ENCODE measurements at places on chromosomes 1 and 21.

DNA sequence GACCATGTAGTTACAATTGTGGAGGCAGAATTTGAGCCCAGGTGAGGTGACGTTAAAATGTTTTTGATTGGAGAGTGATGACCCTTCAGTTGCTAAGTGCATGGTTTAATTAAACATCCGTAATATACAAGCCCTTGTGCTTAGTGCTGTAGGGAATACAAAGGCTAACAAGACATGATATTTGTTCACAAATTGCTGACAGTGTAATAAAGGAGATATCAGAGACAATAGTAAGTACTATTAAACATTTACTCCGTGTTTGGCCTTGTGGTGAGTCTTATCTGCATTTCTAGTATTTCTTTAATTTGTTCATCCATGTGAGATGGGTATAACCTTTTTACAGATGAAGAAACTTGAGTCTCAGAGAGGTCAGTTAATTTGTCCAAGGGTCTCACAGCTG lies 37.9 kb downstream of the RLF start:
- no peak for DNase-seq

DNA sequence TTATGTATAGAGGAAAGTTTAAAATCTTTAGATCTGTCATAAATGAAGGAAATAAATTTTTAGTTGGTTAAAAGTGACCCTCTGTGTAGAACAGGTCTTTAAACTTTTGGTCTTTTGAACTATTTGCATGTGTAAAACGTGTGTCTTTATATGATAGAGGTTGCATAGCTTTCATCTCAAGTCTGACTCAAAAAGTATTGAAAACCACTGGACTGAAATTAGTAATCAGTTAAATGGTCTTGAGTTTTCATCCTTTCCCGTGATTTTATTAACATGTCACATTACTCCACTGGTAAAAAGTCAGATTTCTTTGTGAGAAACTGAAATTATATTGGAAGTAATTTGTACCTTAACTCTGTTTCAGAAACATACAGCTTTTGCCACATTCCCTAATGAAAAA lies 1.8 kb downstream of the RNPC3 start:
- no peak for DNase-seq

GRCh38 chr1:119834990-119835389 lies 23.7 kb upstream of the REG4 start:
- DNase-seq: no peak

DNA sequence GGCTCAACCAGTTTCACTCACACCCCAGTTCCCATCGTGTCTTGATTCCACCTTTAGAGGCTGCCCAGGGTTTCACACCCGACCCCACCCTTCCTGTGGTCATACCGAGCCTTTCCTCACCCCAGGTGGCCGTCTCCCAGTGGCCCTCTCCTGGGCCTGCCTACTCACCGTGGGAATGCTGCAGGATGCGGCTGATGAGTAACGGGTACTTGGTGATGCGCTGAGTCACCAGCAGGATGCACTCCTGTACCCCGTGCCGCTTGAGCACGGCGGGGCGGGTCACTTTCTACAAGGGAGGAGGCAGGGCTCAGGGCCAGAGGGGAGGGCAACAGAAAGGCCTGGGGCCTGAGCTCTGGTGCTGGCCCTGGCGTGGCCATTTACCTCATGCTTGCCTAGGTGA lies 16.4 kb downstream of the ARHGEF2 start:
- peak; percentile 88 for DNase-seq

GRCh38 chr1:1605034-1605591 lies 5.2 kb upstream of the FNDC10 start:
- DNase-seq: no peak

DNA sequence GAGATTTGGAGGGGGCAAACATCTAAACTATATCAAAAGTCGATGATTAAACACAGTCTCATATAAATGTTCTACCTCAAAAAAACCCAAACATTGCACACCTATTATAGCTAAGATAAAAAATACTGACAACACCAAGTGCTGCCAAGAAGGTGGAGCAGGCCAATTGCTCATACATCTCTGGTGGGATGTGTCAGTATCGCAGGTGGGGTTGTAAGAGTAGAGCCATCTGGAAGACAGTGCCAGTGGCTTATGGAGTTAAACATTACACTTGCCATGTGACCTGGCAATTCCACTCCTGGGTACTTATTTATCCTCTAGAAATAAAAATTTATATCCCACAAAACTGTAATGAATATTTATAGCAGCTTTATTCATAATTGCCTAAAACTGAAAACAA lies 213.4 kb downstream of the DISC1 start:
- no peak for DNase-seq

- DNase-seq: no peak
Observed at GRCh38 chr1:172141341-172141881, 279.1 kb upstream of the C1orf105 start.

DNA sequence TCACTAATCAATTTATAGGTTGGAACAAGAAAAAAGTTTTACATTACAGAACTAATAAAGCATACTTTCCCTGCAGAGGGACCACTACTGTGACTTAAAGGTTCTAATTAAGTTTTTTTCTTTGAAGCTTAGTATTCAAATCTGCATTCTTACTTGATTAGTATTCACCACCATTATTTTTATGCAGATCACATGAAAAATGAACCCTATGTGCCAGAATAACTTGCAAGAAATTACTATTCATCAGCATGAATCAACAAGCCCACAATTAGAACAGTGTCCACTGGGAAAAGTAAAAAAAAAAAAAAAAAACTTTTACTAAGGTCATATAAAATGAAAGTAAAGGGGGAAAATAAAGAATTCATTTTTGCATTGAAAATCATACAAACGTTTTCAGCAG lies 90.8 kb downstream of the SMYD3 start:
- DNase-seq: no peak

- DNase-seq: no peak
Observed at GRCh38 chr1:5311147-5311546, 656.7 kb downstream of the AJAP1 start.

DNA sequence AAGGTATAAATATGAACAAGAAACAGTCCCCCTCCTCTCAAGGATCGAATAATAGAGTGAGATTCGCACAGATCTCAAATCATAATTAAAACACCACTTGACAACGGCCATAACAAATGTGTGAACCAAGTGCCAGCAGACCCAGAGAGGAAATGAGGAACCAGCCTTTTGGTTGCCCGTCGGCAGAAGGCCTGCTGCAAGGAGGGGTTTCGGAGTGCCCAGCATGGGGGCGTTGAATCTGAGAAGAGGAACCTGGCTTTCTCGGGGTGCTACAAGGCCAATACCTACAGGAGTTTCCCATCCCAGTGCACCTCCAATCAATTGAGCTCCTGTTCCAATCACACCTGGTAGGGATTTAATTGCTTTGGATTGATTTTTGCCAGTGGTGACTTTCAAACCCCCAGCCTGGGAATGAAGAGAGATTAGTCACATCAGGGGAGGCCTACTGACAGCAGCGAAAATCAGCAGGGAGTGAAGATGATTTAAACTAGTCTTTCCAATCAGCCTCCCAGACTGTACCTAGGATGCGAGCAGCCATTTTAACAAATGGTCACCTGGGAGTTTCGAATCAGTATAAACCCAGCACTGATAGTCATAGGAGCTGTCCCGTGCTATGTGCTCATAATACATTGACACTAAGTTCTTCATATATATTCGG lies 263.8 kb downstream of the KAZN start:
- DNase-seq: no peak

- DNase-seq: no peak
Observed at GRCh38 chr1:85681087-85681486, 27.1 kb downstream of the ZNHIT6 start.

DNA sequence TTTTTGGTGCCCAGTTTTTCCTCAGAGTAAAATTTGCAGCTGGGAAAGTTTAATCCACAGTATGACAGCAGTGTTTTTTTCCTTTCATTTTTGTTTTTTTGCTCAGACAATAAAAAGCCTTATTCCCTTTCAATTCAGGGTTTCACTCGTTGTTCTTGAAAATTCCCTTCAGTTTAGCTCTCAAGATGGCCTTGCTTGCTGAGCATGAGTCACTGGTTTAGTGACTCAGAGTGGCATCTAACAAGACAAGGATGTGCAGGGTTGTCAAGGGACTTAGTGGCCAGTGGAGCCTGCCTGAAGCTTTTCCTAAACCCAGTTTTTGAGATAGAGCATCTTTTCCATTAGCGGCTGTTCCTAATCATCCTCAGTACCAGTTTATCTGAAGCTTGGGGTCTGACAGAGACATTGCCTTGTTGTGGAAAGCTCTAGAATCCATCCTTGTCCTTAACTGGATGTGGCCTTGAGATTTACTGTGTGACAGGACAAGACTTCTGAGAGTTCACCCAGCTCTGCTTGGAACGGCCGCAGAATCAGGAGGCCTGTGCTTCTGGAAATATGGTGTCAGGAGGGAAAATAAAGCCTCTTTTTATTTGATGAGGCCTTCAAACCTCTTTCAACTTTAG lies 48.4 kb upstream of the DNAJC6 start:
- peak; percentile 87 for DNase-seq

DNA sequence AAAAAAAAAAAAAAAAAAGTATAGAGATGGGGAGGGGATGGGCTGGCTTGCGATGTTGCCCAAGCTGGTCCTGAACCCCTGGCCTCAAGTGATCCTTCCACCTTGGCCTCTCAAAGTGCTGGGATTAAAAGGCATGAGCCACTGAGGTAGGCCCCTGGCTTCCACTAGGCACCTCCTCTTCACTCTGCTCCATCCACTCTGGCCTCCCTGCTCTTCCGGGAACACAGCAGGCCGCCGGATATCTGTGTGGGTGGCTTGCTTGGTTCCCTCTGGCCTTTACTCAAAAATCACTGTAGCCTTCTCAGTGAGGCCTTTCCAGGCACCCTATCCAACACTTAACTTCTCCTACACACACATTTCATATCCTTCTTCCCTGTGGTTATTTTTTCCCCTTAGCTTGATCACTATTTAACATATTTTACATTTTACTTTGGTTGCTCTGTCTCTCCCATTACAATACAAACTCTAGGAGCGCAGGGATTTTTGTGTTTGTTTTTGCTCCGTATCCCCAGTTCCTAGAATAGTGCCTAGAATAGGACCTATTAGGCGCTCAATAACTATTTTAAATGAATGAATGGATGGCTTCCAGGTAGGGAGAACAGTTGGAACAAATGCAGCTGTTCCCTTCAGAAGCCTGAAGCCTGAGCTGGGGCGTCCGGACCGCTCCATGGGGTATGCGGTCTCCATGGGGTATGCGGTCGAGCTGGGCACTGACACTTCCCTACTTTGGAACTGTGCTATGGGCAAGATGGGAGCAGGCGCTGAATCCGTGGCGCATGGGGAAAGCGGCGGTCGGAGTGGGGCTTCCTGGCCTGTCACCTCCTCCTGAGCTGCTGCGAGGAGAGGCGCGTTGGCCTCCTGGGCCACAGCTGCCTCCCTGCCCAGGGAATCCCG lies 46.7 kb downstream of the H3-3A start:
- DNase-seq: no peak

- DNase-seq: no peak
Observed at GRCh38 chr1:165807613-165808012, 19.8 kb upstream of the UCK2 start.

- DNase-seq: no peak
Observed at GRCh38 chr1:26894263-26894662, 4.2 kb upstream of the GPN2 start.

DNA sequence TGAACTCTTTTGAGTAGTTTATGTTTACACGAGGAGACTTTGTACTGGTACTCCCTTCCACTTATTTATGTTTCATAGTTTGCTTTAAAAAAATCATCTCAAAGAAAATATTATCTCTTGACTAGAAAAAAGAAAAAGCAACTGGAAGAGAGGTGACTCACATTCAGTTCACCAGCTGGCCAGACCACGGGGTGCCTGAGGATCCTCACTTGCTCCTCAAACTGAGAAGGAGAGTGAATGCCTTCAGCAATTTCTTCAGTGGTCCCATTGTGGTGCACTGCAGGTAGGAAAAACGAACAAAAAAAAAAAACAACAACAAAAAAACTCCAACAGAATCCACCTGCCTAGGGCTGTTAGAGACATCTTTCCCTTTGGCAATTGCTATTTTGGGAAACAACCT lies 102.9 kb downstream of the PTPRC start:
- no peak for DNase-seq

DNA sequence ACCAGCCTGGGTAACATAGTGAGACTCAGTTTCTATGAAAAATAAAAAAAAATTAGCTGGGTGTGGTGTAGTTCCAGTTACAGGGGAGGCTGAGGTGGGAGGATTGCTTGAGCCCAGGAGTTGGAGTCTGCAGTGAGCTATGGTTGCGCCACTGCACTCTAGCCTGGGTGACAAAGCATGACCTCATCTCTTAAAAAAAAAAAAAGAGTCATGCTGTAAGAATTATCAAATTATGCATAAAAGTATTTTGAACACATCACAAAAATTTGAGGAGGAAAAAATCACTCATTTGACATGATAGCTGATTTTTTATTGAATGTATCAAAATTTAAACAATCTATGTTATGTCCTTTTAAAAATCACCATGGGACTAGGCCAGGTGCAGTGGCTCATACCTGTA lies 17.8 kb downstream of the CCDC30 start:
- DNase-seq: no peak

- DNase-seq: no peak
Observed at GRCh38 chr21:46193829-46194373, 9.6 kb upstream of the SPATC1L start.

- no peak for DNase-seq
Observed at GRCh38 chr1:75785320-75785982, 605 bp upstream of the RABGGTB start.

DNA sequence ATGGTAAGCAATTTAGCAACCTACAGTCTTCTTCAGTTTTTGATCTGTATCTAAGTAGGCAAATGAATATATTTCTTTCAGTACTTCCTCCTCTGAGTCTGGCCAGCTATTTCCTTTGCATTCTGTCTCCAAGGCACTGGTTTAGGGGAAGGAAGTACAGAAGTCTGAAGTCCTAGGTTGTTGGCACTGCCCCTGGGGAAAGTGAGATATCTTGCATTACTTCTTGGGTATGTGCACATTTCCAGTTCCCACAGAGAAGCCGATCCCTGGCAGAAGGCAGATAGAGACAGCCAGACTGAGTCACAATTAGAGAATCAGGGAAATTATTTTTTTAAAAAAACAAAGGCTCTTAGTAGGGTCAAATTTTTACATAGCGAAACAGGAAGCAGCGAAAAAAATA lies 98.8 kb downstream of the RASAL2 start:
- DNase-seq: no peak

GRCh38 chr1:244758708-244759107 lies 76.8 kb upstream of the COX20 start:
- no peak for DNase-seq

DNA sequence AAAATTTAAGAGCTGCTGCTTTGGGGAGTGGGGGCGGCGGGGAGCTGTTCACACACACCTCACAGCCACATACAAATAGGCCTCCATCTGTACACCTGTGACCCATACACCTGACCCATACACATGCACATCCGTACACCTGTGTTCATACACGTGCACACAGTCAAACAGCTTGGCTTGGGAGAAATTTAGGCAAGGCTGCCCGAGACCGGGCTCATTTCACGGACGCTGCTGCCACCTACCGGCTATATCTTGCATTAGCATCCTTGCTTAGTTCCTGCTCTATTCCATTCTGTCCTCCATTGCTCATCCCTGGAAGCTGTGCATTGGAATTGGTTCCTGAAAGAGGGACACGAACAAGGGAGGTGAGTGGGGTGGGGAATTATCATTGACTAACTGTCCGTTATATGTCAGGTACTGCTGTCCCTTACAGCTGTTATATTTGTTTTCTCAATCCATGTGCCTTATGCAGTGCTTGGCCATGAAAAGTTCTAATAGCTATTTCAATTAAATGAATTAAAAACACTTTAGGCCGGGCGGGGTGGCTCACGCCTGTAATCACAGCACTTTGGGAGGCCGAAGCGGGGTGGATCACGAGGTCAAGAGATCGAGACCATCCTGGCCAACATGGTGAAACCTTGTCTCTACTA lies 37.1 kb upstream of the EPB41 start:
- peak; percentile 88 for DNase-seq

- DNase-seq: peak; percentile 97
Observed at GRCh38 chr1:39183503-39184353, 20.8 kb upstream of the MACF1 start.

- no peak for DNase-seq
Observed at GRCh38 chr21:31781737-31782136, 49.8 kb upstream of the SCAF4 start.

Data from islet precursor cell (in vitro differentiated cells).